ENCODE measurements at places on chromosomes 1 and 21.

DNA sequence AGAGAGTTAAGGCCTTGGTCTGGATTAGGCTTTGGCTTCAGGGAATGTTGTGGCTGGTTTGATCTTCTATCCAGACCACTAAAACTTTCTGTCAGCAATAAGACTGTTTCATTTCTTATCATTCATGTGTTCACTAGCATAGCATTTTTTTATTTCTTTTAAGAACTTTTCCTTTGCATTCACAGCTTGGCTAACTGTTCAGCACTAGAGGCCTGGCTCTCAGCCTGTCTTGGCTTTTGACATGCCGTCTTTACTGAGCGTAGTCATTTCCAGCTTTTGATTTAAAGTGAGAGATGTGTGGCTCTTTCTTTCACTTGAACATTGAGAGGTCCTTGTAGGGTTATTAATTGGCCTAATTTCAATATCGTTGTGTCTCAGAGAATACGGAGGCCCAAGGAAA lies 62.5 kb downstream of the RNF220 start:
- DNase-seq = no peak

DNA sequence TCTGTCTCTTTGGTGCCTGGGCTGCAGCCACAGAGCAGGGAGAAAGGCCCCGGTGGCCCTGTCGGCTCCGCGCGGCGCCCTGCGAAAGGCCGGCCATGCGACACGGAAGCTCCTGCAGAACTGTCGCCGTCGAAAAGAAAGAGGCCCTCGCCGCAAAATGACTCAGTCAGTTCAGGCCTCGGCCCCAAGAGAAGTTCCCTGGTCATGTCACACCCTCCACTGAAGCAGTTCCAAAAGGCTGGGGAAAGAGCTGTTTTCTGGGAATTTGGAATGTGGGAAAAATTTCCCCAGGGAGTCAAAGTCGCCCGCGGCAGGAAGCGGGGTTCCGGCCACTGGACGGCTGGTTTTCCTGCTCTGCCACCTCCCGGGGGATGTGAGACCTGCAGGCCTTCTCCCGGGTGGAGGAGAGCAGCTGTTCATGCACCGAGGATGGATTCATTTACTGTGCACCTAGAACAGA lies 115.8 kb upstream of the ZNF678 start:
- no peak for DNase-seq

- no peak for DNase-seq
Observed at GRCh38 chr1:26162220-26162709, 3.4 kb downstream of the FAM110D start.

DNA sequence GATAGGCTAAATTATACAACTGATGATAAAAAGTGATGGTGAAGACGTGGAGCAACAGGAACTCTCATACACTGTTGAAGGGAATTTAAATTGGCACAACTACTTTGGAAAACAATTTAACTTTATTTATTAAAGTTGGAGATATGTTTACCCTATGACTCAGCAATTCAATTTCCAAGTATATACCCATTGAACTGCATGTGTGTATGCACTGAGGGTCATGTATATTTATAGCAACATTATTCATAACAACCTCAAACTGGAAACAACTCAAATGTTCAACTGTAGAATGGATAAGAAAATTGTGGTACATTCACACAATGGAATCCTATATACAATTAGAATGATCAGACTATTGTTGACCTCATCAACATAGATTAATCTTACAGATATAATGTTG lies 16.5 kb upstream of the BCAS2 start:
- DNase-seq = no peak

GRCh38 chr1:229150518-229150917 lies 120.4 kb upstream of the RAB4A start:
- DNase-seq = no peak

- no peak for DNase-seq
Observed at GRCh38 chr1:244863491-244864252, 671 bp downstream of the HNRNPU start.

DNA sequence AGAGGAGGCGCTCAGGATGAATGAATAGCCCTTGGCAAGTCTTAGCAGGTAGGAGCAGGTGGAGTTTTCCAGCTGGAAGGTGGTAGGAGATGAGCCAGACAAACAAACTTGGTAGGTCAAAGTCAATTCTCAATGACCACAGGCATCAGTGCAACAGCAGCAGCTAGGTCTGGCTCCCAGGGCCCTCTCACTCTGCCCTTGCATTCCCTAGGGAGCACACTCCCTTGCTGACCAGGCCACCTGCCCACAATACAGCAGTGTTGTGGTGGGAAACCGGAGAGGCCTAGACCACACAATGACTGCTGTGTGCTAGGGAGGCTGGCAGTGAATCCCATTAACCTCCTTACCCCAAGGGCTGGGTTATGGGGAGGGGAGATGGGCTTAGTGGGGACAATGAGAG lies 13.0 kb upstream of the PAQR6 start:
- no peak for DNase-seq

GRCh38 chr1:32898056-32898455 lies 3.1 kb downstream of the TMEM54 start:
- DNase-seq = no peak

- peak; percentile 28 for DNase-seq
Observed at GRCh38 chr1:110524311-110525248, 5.6 kb upstream of the KCNA10 start.

DNA sequence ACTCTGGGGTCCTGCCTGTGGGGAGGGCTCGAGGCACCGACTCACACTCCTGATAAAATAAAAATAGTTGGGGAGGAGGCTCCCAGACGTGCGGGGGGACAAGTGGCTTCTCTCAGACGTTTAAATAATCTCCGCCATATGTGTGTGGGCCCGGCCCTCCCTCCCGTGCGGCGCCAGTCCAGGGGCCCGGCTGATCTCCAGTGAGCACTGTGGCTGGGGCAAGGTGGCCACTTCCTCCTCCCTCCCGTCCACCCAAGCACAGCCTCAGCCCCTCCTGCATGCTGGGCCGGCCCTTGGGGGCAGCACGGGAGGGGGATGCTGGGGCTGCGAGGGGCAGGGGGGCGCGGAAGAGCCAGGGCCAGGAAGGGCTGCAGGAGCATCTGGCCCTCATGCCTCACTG lies 4.0 kb upstream of the PLCH2 start:
- DNase-seq = no peak

GRCh38 chr1:20621012-20621411 lies 12.2 kb upstream of the PINK1 start:
- no peak for DNase-seq

- DNase-seq = no peak
Observed at GRCh38 chr1:29390491-29391361, 154.4 kb downstream of the PTPRU start.

DNA sequence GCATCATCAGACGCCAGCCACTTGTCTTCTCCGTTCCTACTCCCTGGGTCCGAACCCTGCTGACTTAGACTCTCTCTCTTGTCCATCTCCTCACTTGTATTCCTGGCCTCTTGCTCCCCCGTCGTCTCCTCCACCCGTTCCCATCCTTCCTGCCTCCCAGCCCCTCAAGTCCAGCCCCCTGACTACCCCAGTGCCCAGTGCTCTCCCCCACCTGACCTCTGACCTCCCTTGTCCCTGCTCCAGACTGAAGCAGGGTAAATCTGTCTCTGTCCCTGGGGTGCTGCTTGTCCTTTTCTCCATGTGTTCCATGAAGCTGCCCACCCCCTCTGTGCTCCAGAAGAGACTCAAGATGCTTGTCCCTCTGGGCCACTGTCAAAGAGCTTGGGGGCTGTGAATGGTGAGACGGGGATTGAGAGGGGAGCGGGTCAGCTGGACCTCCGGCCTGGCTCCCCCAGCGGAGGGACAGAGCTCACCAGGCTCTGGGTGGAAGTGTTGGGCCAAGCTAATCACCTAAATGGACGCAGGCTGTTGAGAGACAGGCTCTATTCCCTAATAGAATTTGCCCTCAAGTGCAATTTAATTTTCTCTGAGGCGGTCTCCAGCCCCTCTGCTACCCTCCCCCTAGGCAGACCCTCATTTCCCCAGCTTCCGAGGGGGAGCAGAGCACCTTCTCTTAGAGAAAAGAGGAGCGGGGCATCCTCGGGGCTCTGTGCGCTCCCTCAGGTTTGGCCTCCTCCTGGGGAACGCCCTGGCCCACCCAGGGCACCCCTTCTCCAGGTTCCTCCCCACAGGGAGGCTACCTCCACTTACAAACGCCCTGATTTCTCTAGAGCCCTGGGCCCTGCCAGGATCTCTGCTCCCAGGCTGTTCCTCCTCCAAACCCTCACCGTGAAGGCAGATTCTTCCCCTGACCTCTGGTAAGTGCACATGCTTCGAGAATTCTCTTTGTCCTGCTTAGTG lies 11.0 kb upstream of the LHX4 start:
- no peak for DNase-seq

Measured in GM18507 (cell line).